Heart left ventricle (tissue), 16 donors: ENCODE measurements at places on chromosomes 2 and 18. TPM values are rescaled to one million over a fixed set of nuclear protein-coding genes. Genes with fewer than 3 reads are reported as not detected.

- no peaks in the 10 kb centered on the region for H3K36me3 ChIP-seq
- H3K4me1 ChIP-seq: peaks cover 9% of the 10 kb centered on the region
- H3K27ac ChIP-seq: no peak overlapping the region
- H3K4me3 ChIP-seq: no peak overlapping the region
- no peak for DNase-seq
Measured at GRCh38 chr2:239828192-239828972, 196.8 kb downstream of the NDUFA10 start.

DNA sequence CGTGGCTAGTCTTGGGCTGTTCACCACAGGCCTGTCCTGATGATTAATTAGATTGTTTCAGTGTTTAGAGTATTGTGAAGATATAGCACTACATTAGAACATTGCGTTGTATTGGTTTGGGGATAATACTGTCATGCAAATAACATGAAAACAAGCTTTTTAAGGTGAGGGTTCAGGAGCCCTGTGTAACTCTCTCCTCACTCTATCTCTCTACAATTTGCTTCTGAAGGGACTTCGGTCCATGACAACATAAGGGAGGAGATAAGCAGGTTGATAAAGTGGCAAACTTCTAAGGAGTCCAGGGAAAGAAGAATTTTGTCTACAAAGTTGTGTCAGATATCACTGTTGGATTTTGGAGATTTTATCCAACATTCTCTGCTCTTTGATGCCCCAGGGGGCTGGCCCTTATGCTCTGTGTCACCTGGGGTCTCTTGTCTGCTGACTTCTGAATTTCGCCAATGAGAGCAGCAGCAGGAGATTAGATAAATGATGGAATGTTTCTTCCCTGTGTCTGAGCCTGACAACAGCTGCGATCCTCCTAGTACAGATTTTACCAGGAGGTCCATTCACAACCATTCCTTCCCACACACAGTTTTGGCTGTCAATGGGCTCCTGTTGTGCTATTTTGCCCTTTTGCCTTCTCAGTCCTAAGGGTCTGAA is 3.3 kb downstream of the TNP1 start:
- no peak overlapping the region for H3K4me3 ChIP-seq
- no peaks in the 10 kb centered on the region for H3K27me3 ChIP-seq
- no peak for DNase-seq
- H3K36me3 ChIP-seq: no peaks in the 10 kb centered on the region
- H3K4me1 ChIP-seq: peaks cover 11% of the 10 kb centered on the region

- no peak for DNase-seq
- peaks cover 39% of the 10 kb centered on the region for H3K4me1 ChIP-seq
- H3K4me3 ChIP-seq: peak overlapping the region; percentile 74
- H3K36me3 ChIP-seq: no peaks in the 10 kb centered on the region
Measured at GRCh38 chr2:99338029-99338585, 918 bp downstream of the EIF5B start.

- no peak overlapping the region for H3K4me3 ChIP-seq
- no peaks in the 10 kb centered on the region for H3K36me3 ChIP-seq
- no peak for DNase-seq
- no peaks in the 10 kb centered on the region for H3K4me1 ChIP-seq
Measured at GRCh38 chr2:240421381-240421780, 14.1 kb upstream of the GPC1 start.

DNA sequence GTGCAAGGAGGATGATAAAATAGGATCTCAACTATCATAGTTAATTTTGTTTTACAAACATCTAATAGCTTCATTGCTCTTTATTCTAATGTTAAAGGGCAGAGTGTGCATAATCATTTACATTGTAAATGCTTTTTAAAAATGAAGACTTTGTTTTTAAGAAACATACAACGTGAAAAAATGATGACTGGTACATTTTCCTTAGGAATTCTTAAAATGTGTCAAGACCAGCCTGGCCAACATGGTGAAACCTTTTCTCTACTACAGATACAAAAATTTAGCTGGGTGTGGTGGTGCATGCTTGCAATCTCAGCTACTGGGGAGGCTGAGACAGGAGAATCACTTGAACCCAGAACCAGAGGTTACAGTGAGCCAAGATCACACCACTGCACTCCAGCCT is 179.0 kb downstream of the PDE1A start:
- H3K4me3 ChIP-seq: no peak overlapping the region
- DNase-seq: no peak
- H3K36me3 ChIP-seq: no peaks in the 10 kb centered on the region
- H3K4me1 ChIP-seq: peaks cover 10% of the 10 kb centered on the region

GRCh38 chr2:37912616-37913015 is 12.5 kb upstream of the RMDN2 start:
- H3K4me1 ChIP-seq: no peaks in the 10 kb centered on the region
- H3K36me3 ChIP-seq: no peaks in the 10 kb centered on the region
- H3K4me3 ChIP-seq: no peak overlapping the region
- no peak for DNase-seq

Gene NETO1
- total RNA-seq: 0.12 TPM

Gene CD8A
- 0.28 TPM for total RNA-seq

Gene VWA3B
- total RNA-seq: not detected

Gene BMP10
- total RNA-seq: 5.9 TPM

Gene SF3B1
- 132 TPM for total RNA-seq
